ENCODE measurements at places on chromosomes 1 and 21.

GRCh38 chr1:29827801-29828525 is 591.6 kb downstream of the PTPRU start:
- DNase-seq, result no peak

DNA sequence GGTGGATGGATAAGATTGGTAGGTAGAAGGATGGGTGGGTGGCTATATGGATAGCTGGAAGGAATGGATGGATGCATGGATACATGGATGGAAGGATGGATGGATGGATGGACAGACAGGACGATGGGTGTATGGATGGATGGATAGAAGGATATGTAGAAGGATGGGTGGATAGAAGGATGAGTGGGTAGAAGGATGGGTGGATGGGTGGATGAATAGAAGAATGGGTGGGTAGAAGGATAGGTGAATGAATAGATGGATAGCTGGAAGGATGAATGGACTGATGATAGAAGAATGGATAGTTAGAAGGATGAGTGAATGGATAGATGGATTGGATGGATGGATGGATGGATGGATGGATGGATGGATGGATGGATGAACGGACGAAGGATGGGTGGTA is 5.0 kb downstream of the MASP2 start:
- DNase-seq, result no peak

- no peak for DNase-seq
Measured at GRCh38 chr1:14876747-14877146, 276.8 kb upstream of the TMEM51 start.

- no peak for DNase-seq
Measured at GRCh38 chr1:44315521-44315920, 39.5 kb downstream of the ERI3 start.

GRCh38 chr1:30200161-30200560 is 523.2 kb downstream of the MATN1 start:
- no peak for DNase-seq

GRCh38 chr1:166822385-166822784 is 16.9 kb upstream of the POGK start:
- DNase-seq, result no peak

DNA sequence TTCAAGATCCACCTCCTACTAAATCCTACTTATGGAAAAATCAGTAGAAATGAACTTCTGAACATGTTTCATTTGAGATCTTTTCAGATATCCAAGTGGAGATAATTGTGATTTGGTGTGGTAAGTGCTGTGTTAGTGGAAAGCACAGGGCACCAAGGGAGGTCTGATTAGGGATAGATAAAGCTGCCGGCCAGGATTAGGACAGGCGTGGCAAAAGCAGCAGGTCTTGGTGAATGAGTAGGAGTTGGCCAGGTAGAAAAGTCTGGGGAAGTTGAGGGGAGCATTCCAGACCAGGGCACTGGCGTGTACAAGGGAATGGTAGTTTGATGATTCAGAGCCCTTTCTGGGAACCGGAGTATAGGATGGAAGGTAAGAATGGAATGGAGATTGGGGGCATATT is 47.8 kb downstream of the AZIN2 start:
- no peak for DNase-seq

DNA sequence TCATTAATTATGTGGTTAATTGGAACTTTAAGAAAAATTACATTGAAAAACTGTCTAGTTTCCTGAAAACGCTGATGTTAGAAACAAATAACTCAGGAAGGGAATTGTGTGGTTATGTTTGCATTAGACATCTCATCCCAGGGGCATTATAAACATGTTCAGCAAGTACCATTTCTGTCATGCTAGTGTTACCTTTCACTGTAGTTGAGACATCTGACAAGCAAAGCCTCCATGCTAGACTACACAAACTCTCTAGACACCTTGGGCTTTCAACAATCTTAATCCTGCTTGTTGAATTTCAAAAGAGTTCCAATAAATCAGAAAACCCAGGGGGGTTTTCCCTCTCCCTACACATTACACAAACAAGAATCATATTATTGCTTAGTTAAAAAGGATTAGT is 536.8 kb downstream of the KCNT2 start:
- no peak for DNase-seq

- DNase-seq, result no peak
Measured at GRCh38 chr1:53258216-53258615, 19.9 kb upstream of the MAGOH start.

DNA sequence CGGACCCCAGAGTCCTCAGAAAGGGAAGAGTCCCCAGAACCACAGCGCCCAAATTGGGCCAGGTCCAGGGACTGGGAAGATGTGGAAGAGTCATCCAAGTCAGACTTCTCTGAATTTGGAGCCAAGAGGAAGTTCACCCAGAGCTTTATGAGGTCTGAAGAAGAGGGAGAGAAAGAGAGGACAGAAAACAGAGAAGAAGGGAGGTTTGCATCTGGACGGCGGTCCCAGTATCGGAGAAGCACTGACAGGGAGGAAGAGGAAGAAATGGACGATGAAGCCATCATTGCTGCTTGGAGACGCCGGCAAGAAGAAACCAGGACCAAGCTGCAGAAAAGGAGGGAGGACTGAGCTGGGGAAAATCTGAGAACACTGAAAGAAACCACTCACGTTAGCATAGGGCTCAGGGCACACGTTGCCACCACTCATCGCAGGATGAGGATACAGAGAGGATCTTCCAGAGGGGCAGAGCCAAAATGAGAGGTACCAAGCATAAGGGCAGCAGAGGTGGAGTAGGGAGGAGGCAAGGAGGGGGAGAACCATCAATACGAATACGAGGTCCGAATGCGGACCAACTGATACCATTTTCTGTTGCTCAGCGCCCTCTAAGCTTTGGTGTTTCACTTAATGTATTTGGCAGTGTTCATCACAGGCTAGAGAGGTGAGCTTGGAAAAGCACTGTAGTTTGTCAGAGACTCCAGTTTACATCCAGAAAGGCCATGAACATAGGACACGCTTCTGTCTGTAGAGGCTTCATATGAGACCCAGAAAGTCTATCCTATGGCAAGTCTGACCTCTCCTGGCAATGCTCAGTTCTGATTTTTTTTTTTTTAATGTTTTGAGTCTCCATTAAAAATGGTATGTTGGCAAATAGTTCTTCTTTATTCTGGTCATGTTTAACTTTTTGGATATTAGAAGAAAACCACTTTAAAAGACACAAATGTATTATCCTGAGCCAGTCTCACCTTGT is 34.7 kb downstream of the STYXL2 start:
- no peak for DNase-seq

GRCh38 chr1:16063226-16063829 is 10.1 kb downstream of the FAM131C start:
- no peak for DNase-seq

GRCh38 chr1:42825036-42825851 is 8.0 kb upstream of the SVBP start:
- DNase-seq, result no peak

- no peak for DNase-seq
Measured at GRCh38 chr1:119774746-119775490, 6.2 kb upstream of the HMGCS2 start.

- peak; percentile 10 for DNase-seq
Measured at GRCh38 chr21:17491716-17492414, 21.0 kb upstream of the CXADR start.

DNA sequence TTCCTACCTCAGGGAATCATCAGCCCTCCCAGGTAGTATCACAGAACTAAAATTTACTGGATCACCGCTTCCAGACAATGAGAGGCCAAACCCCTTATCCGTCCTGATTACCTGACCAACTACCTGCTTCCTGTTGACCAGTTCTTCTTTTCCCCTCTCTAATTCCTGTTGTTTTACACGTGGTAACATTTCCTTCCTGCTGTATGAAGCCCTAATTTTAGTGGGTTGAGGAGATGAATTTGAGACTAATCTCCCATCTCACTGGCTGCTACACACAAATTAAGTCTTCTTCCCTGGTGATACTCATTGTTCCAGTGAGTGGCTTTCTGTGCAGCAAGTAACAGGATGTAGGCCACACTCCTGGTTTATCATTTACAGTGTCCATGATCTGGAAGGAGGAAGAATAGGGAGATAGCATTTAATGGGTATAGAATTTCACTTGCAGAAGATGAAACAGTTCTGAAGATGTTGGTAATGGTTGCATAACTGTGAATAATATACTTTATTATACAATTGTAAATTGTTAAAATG is 2112.9 kb downstream of the NCAM2 start:
- DNase-seq, result no peak

DNA sequence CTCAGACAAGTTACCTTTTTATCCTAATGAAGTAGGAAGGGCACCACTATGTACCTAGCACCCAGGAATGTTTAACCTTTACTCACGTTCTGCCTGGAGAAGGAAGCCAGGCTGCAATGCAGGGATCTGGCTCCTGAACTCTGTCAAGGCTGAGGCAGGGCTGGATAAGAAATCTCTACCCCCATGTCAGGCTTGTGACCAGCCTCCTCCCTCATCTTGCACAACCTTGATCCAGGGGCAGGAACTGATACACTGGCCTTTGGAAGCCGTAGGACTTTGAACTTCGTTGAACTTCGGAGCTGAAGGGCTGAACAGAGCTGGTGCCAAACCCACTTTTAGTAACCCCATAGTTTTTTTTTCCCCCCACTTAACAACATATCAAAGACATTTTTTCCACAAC is 8.0 kb upstream of the AKR1A1 start:
- no peak for DNase-seq

- no peak for DNase-seq
Measured at GRCh38 chr1:41924911-41925310, 6.2 kb upstream of the HIVEP3 start.

DNA sequence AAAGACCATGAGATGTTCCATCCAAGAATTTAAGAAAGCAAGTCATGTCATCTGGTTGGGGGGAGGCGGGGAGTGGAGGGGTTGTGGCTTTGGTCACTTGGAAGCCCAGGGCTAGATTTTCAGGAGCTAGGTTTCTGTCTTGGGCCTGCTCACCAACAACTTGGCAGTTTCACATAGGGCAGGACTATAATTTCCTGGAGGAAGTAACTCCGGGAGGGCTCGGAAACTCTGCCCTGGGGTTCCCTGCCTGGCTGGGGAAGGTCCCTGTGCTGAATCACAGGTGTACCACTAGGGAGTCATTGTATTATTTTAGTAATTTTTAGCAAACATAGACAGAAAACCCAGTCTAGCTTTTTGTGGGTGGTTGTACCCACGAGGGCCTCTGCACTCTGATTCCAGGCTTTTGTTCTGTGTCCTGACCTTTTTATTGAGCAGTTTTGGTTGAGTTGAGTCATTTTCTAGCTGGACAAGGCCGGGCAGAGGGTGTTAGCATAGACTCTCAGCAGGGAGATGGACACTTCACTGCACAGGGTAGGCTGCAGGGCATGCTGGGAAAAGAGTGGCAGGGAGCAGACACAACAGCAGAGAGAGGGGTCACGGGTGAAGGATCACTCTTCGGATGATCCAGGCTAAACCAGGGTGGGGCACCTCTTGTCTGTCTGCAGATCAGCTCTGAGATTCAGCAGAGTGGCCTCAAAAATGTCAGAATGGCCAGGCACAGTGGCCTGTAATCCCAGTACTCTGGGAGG is 144.7 kb downstream of the GRIK3 start:
- no peak for DNase-seq

DNA sequence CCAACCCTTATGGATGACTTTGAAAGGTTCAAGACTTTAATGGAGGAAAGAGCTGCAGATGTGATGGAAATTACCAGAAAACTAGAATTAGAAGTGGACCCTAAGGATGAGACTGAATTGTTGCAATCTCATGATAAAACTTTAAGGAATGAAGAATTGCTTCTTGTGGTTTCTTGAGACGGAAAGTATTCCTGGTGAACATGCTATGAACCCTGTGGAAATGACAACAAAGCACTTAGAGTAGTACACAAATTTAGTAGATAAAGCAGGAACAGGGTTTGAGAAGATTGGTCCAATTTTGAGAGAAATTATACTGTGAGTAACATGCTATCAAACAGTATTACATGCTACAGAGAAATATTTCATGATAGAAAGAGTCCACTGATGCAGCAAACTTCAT is 215.4 kb downstream of the OMA1 start:
- DNase-seq, result no peak

GRCh38 chr1:113605146-113605545 is 154.1 kb downstream of the PHTF1 start:
- DNase-seq, result no peak

DNA sequence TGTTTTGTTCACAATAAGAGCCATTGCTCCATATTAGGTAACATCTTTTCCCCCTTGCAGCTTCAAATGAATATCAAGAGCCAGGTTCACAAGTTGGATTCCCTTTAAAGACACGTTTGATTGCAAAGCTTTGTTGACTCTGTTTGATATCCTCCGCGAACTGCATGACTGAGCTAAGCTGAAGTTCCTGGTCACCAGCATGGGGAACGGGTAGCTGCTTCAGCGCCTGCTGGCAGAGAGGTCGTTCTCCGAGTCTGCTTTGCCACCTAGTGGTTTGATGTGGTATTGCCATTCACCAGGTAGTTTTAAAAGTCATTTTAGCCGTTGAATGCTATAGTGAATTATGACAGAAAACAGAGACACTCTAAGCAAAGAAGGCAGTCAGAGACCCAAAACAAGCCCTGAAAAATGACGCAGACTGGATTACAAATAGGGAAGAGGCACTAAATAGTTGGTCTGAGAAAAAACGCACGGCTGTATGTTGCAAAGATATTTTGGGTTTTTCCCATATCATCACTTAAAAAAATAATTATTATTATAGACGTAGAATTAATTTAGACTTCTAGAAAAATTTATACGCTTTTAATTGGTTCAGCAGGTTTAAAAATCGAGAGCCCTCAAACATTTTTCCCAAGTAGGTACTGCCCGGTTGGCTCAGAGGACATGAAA is 193.5 kb upstream of the FMN2 start:
- peak; percentile 78 for DNase-seq

DNA sequence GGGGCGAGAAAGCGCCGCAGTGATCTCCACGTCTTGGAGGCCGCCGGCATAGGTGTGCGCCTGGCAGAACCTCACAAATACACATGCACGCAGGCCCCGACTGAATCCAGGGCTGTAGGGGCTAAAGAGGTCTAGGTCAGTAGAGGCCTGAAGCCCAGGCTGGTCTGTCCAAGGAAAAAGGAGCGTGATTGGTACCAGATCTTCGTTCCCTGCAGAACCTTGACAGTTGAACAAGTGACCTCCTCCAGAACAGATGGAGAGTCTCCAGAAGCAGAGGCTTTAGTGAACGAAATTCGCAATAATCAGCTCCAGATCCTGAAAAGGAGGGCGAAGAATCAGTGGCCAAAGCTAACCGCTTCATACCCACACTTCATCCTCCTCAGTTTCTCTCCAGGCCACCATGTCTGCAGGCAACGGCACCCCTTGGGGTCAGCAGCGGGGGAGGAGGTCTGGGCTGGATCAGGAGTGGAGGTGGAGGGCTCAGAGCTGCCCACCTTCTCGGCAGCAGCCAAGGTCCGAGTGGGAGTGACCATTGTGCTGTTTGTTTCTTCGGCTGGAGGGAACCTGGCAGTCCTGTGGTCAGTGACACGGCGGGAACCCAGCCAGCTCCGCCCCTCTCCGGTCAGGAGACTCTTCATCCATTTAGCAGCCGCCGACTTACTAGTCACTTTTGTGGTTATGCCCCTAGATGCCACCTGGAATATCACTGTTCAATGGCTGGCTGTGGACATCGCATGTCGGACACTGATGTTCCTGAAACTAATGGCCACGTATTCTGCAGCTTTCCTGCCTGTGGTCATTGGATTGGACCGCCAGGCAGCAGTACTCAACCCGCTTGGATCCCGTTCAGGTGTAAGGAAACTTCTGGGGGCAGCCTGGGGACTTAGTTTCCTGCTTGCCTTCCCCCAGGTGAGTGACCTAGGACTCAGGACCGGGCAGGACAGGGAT is 749 bp upstream of the PEX11B start:
- DNase-seq, result peak; percentile 46

GRCh38 chr1:33241866-33242265 is 14.4 kb upstream of the ZNF362 start:
- DNase-seq, result no peak
